Lung (tissue), 17 donors: ENCODE measurements at places on chromosomes 7 and 10.

- DNase-seq = peak; percentile 66
Measured at GRCh38 chr10:72096115-72097000, 8.0 kb upstream of the SPOCK2 start.

GRCh38 chr10:72611783-72612182 is 14.1 kb downstream of the MICU1 start:
- DNase-seq = no peak

GRCh38 chr7:139105484-139105883 is 4.0 kb downstream of the ZC3HAV1 start:
- DNase-seq = no peak

- DNase-seq = no peak
Measured at GRCh38 chr10:74921744-74922143, 95.3 kb downstream of the KAT6B start.

GRCh38 chr7:156731651-156732050 is 91.1 kb downstream of the RNF32 start:
- no peak for DNase-seq

- DNase-seq = no peak
Measured at GRCh38 chr10:48216744-48217143, 57.8 kb downstream of the FRMPD2 start.

DNA sequence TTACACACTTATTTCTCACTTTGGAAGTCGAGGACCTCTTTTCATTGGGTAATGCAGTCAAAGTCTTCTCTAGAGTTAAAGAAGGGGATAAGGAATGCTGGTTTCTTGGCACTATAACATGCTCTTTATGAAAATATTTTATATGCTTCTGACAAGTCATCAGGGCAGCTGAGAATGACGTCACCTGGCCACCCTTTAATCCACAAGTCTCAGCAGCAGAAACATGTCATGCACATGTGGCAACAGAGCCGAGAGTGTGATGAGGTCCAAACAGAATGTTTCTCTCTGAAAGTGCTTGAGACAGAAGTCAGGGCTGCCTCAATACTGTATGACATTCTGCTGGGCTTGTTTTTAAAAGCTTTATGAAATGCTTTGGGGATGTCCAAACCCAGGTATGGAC is 63.5 kb upstream of the C10orf90 start:
- DNase-seq = peak; percentile 94

GRCh38 chr10:62755662-62756653 is 48.6 kb upstream of the ADO start:
- no peak for DNase-seq

- no peak for DNase-seq
Measured at GRCh38 chr10:73584737-73585136, 6.4 kb downstream of the USP54 start.

GRCh38 chr7:134298902-134299683 is 17.6 kb downstream of the SLC35B4 start:
- peak; percentile 96 for DNase-seq

- DNase-seq = no peak
Measured at GRCh38 chr10:57420881-57421280, 846.8 kb downstream of the IPMK start.

GRCh38 chr10:122375679-122376160 is 1.2 kb downstream of the PLEKHA1 start:
- peak; percentile 57 for DNase-seq

- DNase-seq = peak; percentile 61
Measured at GRCh38 chr7:90777465-90777864, 181.3 kb downstream of the CDK14 start.

GRCh38 chr7:26490640-26491624 is 199.3 kb downstream of the SNX10 start:
- DNase-seq = peak; percentile 56

GRCh38 chr7:76315364-76315763 is 12.9 kb downstream of the HSPB1 start:
- no peak for DNase-seq
